ENCODE measurements at places on chromosomes 6 and 20.

GRCh38 chr20:41173791-41174341 lies 36.5 kb downstream of the PLCG1 start:
- DNase-seq: no peak

DNA sequence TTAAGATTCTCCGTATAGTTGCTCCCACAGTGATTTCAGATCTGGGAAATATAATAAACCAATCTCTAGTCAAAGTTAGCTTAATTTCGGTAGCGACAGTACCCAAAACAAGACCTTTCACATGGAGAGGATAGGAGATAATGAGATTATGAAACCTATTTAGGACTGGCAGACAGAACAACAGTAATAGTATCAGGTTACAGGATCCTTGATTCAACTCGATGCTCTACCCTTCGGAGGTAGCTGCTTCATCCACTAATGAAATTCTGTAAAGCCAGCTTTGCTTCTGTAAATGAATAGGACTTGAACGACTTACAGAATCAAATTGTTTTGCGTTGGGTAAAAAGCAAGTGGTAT lies 534 bp upstream of the AKIRIN2 start:
- DNase-seq: no peak

DNA sequence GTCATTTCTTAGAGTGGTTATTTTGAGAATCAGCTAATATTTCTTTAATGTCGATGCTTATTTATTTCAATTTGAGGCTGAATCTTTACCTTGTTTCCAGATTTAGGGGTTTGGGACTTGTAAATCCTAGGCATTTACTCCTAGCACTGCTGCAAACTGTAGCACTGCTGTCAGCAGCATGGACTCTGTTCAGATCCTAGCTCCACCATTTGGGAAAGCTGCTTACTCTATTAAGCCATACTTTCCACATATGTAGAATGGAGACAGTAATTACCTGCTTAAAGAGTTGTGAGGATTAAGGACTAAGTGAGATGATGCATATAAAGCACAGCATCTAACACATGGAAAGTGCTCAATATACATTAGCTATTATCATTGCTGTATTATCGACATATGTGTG lies 28.7 kb downstream of the TMEM242 start:
- DNase-seq: no peak

- no peak for DNase-seq
These were observed 12.5 kb upstream of the POU3F2 start for GRCh38 chr6:98821756-98822405.

GRCh38 chr6:168201383-168201782 lies 118.2 kb downstream of the DACT2 start:
- DNase-seq: peak; percentile 15
